ENCODE measurements at places on chromosomes 3 and 15. TPM values are rescaled to one million over a fixed set of nuclear protein-coding genes. Genes with fewer than 3 reads are reported as not detected.

GRCh38 chr3:34724916-34725499, 914.3 kb upstream of the ARPP21 start:
- no peak for DNase-seq

DNA sequence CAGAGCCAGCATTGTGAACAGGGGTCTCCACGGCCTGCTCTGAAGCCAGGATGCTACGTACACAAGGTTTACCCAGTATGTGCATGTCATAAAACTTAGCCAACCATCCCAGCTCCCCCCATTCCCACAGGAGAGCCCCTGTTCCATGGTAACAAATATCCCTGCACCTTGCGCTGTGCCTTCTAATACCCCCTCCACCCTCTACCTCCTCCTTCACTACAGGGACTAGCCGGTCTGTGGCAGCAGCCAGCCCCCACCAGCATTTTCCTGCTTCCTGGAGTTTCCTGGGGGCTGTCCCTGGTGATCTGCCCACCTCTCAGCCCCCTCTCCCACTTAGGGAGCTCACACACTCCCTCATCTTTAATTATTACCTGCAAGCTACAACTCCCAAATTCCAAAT, 20.4 kb downstream of the ACSBG1 start:
- no peak for DNase-seq

- DNase-seq: no peak
Observed at GRCh38 chr3:71949442-71949841, 164.5 kb upstream of the PROK2 start.

The HACD2 gene
- polyA plus RNA-seq: 29.6 TPM

The RASGRP1 gene
- polyA plus RNA-seq: 0.96 TPM

The SATB1 gene
- polyA plus RNA-seq: 5.7 TPM

DNA sequence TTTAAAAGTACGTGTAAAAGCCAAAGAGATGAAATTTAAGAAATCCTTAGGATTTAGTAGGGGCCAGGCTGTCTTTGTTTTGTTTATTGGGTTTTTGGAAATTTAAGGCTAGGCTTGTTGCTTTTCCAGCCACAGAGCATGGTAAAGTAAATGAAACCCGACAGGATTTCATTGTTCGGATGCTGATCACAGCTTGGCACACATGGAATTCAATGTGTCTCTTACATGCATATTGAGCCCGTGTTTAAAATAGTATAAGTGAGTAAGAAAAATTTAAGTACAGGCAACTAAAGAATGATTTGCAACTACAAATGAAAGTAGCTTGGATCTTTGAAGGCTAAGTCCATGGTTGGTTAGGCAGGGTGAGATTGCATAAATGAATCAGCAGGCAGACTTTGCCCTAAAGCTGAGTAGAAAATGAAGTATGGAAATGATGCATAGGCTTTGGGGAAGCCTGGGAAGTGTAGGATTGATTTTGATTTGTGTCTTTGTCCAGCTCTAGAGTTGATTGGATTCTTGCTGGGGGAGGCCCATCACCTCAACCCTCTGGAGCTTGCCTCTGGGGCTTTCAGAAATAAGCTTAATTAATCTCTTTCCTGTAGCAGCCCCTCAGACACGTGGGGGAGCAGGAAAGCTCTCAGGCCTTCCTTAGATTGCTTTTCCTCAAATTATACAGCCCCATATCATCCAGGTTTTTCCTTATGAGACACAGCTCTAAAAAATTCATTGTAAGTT, 68.2 kb upstream of the ADAMTSL3 start:
- DNase-seq: no peak

The CXCR6 gene
- not detected for polyA plus RNA-seq

The KBTBD12 gene
- polyA plus RNA-seq: not detected

DNA sequence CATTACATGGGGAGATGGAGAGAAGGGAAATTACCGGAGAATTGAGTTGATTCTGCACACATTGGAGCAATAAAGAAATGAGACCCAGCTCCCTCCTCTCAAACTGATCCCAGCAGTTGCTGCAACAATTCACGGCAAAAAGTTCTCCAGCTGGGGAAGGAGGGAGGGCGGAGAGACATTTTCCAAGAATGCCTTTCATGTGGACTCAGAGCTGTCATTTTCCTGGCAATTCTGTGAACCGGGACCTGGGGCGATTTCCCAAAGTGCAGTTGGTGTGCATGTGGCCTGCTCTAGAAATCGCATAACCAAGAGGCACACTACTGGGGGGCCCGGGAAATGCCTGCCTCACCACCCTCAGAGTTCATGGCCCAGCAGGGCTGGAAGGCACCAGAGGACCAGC, 48.7 kb upstream of the IREB2 start:
- peak; percentile 41 for DNase-seq

The PTX3 gene
- polyA plus RNA-seq: 251 TPM

The TMEM207 gene
- polyA plus RNA-seq: not detected

- DNase-seq: no peak
Observed at GRCh38 chr3:73591286-73591800, 33.4 kb downstream of the PDZRN3 start.

The STRIT1 gene
- polyA plus RNA-seq: not detected

Measured in GM23248 (cell line).